ENCODE measurements at places on chromosomes 1 and 21.
A peak's percentile ranks its signal among the peaks of the same experiment; 100 is the strongest.

DNA sequence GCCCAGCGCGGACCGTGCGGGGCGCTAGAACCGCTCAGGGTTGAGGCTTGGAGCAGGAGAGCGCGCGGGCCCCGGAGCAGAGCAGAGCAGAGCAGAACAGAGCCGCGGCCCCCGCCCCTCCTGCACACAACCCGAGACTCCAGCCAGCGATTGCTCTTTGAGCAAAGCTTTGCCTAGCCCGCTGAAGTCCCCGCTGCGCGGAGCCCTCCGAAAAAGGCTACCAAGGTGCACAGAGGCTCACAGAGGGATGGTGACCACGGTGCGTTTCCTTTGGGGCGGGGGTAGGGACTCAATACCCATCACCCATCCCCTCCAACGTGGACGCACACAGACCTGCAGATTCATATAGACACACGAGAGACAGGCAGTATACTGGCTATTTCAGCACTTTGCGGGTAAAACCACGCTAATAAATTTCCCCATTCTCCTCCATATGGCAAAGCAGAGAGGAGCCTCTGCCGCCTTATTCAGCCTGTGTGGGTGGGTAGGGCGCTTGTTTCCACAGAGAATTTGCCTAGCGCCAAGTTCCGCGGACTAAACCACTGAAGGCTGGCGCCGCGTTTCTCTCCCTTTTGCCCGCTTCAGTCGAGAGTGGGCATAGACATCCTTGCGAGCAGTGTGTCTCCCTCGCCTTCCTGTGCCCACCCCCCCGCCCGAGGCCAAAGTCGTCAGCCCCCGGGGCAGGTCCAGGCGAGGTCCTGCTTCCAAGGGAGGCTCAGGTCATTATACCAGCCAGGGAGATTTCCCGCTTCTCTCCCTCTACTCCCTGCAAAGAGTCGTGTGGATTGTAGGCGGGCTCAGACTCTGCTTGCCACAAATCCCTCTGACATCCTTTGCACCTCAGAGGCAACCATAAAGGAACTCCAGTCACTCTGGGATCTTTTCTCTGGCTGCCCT, 8.5 kb downstream of the HLX start:
- peak; percentile 75 for DNase-seq

DNA sequence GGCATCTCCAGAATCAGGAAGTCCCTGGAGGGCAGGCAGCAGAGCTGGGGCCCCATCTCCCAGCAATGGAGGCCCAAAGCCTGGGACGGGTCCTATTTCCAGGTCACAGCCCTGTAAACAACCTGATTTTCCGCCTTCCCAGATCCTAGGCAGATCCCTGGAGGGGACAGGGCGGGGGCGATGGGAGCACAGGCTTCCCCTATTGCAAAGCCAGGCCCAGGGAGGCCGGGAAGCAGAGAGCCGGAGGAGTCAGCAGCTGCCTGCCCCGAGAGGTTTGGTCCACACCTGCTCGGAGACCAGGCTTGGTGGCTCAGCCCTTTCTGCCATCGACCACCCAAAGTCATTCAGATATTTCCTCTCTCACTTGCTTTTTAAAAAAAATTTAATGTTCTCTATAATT, 29.2 kb downstream of the CASZ1 start:
- DNase-seq, result no peak

DNA sequence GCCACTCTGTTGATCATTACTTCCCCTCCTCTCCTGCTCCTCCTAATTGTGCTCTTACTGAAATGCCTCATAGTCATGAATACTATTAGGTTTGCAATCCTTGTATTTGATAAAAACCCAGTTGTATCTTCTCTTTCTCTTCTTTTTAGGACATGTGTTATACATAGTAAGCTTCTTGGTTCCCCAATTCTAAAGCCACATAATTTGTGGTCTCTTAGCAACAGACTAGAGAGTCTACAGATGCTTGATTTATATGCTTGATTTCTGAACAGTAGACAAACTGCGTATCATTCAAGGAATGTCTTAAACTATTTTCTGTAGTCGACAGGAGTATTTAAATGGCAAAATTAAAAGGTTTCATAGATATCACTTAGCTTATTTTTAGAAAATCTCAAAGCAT, 1598.9 kb downstream of the PLA2G4A start:
- DNase-seq, result no peak

GRCh38 chr1:222182641-222183040, 365.3 kb downstream of the HHIPL2 start:
- no peak for DNase-seq

GRCh38 chr1:155760751-155761475, 72.0 kb downstream of the DAP3 start:
- no peak for DNase-seq

DNA sequence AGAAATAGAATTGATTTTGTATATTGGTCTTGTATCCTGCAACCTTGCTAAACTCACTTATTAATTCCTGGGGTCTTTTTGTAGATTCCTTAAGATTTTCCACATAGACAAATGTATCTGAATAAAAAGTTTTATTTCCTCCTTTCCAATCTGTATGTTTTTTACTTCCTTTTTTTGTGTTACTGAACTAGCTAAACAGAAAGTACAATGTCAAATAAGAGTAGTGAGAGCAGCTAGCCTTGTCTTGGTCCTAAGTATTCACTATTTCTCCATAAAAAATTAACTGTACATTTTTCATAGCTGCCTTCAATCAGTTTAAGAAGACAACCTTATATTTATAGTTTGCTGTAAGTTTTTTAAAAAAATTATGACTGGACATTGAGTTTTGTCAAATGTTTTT, 74.9 kb downstream of the FASLG start:
- no peak for DNase-seq

All from muscle of back (tissue), 13 donors.